ENCODE measurements at places on chromosomes 12 and 14.
A peak's percentile ranks its signal among the peaks of the same experiment; 100 is the strongest.

GRCh38 chr14:43247877-43248276, 1259.2 kb downstream of the FSCB start:
- DNase-seq: no peak

GRCh38 chr12:11771356-11771755, 121.9 kb downstream of the ETV6 start:
- no peak for DNase-seq

DNA sequence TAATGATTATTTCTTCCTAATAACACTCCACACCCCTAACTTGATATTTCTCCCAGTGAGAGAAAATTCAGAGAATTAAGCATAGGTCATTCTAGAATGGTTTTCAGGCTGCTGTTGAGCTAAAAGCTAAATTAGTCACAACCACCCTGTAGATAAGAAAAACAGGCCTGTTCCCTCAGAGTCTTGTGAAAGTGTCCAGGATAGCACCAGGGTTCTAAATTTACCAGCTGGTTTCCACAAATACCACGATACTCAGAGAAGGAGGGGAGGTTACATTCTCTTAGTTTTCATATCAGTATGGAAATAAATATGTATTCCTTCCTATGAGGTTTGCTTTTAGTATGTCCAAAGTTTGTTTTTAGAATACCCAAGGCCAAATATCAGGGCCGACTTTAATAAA, 66.0 kb upstream of the YARS2 start:
- DNase-seq: no peak

DNA sequence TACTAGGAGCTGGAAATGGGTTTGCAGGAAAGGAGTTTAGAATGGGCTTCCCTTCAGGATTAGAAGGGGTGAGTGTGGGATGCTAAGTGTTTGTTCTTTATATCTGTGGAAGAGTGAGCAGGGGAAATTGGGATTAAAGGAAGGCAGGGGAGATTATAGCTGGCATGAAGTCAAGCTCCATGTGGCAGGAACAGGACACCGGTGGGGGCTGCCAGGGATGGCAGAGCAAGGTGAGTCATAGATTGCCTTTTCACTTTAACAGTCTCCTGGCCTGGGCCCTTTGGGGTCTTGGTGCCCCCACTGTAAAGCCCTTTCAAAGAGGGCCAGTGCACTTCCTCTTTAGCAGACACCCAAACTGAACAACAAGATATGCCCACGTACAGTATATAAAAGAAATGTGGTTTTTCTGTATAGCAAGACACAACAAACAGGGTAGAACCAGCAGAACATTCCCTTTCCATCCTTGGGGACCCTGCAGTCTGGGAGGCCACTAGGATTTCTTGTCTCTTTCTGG, 23.1 kb upstream of the FBXO21 start:
- DNase-seq: no peak

DNA sequence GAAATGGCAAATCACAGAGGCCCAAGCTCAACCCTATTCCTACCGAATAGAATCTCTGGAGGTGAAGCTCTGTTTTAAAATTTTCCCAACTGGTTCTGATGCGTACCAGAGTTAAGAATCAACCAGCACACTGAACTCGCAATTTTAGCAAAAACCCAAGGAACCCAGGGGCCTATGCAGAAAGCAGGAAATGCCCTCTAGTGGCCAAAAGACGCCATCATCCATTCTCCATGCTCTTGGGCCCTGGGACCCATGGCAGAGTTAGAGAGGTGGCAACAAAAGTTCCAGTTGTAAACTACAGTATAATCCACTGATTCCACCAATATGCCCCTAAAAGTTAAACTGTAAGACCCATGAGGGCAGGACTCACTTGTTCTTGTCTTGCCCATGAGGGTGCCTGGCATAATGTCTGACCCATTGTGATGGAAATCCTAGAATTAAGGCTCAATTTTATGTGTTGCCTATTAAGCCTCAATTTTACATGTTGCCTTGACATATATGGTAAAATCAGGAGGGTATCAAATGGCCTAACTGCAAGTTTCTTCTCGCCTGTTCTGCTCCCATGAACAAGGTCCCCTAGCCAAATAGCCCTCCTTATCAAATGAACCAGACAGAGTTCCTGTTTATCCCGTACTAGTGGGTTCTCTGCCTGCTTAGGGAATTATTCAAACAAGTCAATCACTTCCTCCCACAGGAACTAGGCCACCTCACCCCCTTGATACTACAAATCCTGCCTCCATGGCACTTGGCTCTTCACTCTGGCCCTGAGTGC, 137.5 kb upstream of the CPM start:
- peak; percentile 65 for DNase-seq

- no peak for DNase-seq
Observed at GRCh38 chr14:89503431-89503996, 86.5 kb upstream of the FOXN3 start.

GRCh38 chr12:24045816-24046257, 96.4 kb upstream of the SOX5 start:
- DNase-seq: no peak

DNA sequence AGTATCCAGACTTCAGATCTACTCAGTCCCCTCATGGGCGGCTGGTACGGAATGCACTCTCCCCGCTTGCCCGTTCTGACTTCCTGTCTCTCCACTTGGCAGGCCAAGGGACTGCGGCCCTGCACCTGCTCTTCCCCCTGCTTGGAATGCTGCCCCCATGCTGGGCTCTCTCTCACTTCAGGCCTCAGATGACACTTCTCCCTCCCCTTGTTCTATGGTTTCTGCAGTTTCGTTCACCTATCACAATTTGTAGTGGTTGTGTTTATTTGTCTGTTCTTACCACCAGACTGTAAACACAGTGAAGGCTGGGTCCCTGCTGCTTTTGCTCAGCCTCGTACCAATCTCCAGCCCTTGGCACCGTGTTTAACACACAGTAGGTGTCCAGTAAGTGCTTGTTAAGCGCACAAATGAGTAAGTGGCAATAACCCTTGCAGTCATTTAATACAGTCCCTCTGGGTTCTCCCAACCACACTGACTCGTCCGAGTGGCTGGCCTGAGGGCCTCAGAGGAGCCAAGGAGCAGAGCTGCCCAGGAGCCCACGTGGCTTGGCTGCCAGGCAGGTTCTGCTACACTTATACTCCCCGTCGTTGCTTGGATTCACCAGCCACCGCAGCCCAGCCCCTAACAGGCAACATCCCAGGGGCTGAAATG, 11.8 kb downstream of the SLC6A12 start:
- DNase-seq: no peak

- no peak for DNase-seq
Observed at GRCh38 chr14:56809270-56810146, 771 bp downstream of the OTX2 start.

DNA sequence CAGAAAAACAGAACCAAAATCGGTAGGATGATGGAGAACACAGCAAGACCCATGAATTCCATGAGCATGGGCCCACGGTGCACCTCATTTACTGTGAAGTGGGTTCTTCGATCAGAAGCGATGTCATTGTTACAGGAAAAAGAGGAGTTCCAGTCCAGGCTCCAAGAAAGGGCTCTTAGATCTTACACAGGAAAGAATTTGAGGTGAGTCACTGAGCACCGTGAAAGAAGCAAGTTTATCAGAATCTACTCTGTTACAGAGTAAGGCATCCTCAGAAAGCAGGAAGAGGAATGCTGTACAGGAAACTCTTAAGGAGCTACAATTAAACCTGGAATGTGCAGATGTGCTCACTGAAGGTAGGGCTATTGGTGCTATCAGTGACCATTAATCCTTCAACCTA, 11.6 kb upstream of the CHFR start:
- DNase-seq: no peak

GRCh38 chr14:31934767-31935266, 142.3 kb upstream of the ARHGAP5 start:
- DNase-seq: peak; percentile 32
